NCI-H1930 (cell line): ENCODE measurements at places on chromosomes 7 and 10.

GRCh38 chr10:122194251-122194650 is 76.8 kb upstream of the BTBD16 start:
- no peak for DNase-seq

GRCh38 chr10:108633046-108633445 is 1290.3 kb downstream of the XPNPEP1 start:
- no peak for DNase-seq

- no peak for DNase-seq
Measured at GRCh38 chr10:17209881-17210280, 8.4 kb upstream of the TRDMT1 start.

DNA sequence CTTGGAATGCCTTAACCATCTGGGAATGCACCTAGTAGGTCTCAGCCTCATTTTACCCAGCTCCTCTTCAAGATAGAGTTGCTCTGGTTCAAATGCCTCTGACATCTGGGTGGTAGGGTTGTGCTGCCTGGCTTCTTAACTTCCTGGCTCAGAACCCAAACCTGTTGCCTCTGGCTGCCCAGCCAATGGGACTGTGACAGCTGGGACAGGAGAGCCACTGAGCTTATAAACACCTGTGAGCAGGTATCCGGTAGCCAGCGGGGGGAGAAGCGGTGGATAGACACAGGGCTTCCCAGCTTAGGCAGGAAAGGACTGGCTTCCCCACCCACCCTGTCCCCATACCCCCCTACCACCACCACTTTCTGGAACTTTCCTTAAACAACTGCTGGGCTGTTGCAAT is 115.8 kb upstream of the CARD11 start:
- no peak for DNase-seq

DNA sequence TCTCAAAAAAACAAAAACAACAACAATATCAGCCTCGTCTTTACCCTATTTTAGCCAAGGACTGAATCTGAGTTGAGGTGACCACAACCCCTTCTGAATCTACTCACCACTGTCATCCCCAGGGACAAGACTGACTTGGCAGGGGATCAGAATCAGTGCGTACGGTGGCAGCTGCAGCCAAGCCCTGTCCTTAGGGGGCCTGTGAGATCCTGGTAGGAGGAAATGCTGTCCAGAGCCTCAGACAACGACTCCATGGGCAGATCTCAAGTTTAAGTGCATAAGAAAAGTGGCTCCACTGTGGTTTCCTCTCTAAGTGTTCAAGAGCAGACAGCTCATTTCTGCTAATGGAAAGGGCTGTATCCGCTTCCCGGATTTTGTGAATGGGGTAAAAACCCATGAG is 22.4 kb upstream of the CYTH3 start:
- DNase-seq = no peak
